Femur (tissue), 1 donor: ENCODE measurements at places on chromosomes 2 and 18.

- DNase-seq, result no peak
Measured at GRCh38 chr2:229856413-229856812, 65.4 kb downstream of the TRIP12 start.

DNA sequence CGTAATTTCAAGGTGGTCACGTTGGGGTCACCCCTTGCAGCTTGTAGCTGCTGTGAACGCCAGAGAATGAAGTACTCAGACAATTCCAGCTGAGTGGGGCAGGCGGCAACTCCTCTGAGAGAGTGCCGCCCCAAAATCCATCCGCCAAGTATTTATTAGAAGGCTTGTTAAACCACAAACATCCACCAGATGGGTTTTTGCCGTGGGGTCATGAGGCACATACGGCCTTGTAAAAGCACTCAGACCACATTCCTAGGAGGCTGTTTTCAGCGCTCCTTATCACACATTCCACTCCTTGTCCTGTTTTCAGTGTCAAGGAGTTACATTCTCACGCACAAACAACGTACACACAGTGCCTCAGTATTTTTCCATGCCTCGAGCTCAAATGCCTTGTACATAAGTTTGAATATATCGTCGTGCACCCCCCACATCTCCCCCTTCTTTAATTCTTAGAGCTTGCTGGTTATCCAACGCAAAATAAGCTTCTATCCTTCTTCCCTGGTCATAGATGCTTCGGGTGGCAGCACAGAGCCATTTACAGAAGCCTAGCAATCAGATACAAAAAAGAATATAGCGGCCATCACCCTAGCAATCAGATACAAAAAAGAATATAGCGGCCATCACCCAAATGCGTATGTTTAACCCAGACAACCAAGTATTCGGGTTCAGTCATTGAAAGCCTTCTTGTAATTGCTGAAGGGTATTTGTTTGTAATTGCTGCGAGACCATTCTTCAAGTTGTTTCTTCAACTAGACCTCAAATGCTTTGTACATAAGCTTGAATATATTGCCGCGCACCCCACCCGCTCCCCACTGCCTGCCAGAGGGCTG, 7.3 kb downstream of the ALPP start:
- DNase-seq, result no peak

DNA sequence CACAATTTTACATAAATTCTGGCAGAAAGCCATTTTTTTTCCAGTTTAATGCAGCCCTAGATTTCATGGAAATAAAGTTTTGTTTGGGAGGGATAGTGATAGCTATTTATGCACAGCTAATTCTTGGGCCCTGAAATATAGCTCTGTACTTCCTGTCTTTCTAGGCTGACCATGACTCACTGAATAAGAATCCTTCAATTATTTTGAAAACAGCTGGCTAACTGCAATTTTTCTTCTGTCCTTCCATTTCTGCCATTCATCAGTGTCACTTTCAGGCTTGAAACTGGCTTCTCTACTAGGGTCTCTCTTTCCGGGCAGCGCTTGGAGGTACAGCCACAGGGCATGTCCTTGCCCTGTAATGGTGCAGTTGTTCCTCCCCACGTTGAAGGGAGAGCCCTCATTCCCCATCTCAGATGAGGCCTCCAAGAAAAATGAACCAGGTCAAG, 97.1 kb upstream of the TMEM178A start:
- no peak for DNase-seq

GRCh38 chr2:128769457-128770142, 450.9 kb upstream of the HS6ST1 start:
- no peak for DNase-seq

DNA sequence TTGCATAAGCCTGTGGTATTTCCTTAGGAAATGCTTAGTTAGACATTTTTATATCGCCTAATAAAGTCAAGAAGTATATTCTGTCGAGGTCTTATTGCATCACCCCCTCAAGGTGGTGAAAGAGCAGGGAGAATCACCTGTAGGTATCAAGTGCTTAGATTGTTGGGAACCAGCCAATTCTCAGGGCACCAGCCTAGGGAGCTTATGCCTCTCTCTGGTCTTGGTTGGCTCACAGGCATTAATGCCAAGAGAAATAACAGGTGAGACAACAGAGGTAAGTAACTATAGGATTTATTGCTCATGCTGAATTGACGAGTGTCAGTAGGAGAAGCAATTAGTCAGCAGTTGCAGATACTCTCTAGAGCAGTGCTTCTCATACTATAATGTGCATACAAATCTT, 663.3 kb upstream of the ZNF804A start:
- DNase-seq, result no peak

GRCh38 chr2:230408244-230408842, 7.7 kb upstream of the SP100 start:
- DNase-seq, result no peak

DNA sequence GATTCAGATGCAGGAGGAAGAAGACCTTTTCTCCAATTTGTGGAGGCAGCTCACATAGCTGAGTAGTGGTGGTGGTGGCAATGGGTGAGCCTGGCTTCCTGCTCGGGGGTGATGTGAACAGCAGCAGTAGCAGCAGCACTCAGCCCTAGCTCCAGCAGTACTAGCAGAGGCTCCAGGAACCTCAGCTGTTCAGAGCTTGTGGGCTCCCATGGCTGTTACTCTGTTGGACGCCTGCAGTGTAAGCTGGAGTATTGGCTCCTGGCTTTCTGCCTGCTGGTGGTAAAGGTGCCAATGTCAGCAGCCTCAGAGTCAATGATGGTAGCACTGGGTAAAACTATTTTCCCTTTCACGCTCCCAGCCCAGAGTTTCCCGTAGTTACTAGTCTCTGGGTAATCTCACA, 3.1 kb upstream of the SEH1L start:
- peak; percentile 82 for DNase-seq
